GM23248 (cell line): ENCODE measurements at places on chromosomes 4 and X. TPM values are rescaled to one million over a fixed set of nuclear protein-coding genes. Genes with fewer than 3 reads are reported as not detected.
A peak's percentile ranks its signal among the peaks of the same experiment; 100 is the strongest.

The CFP gene
- 1.4 TPM in 1 of 2 replicates, not detected in the other for total RNA-seq

GRCh38 chr4:26476545-26476944 is 13.7 kb downstream of the CCKAR start:
- H3K27me3 ChIP-seq, result peaks cover 4% of the 10 kb centered on the region; the same call in 1 of the 2 replicates
- DNase-seq, result no peak
- H3K4me1 ChIP-seq, result no peaks in the 10 kb centered on the region
- H3K36me3 ChIP-seq, result no peaks in the 10 kb centered on the region
- no peak overlapping the region for H3K4me3 ChIP-seq

GRCh38 chrX:48695925-48696300 is 621 bp upstream of the SUV39H1 start:
- H3K4me3 ChIP-seq, result peak overlapping the region; percentile 75
- no peaks in the 10 kb centered on the region for H3K36me3 ChIP-seq

DNA sequence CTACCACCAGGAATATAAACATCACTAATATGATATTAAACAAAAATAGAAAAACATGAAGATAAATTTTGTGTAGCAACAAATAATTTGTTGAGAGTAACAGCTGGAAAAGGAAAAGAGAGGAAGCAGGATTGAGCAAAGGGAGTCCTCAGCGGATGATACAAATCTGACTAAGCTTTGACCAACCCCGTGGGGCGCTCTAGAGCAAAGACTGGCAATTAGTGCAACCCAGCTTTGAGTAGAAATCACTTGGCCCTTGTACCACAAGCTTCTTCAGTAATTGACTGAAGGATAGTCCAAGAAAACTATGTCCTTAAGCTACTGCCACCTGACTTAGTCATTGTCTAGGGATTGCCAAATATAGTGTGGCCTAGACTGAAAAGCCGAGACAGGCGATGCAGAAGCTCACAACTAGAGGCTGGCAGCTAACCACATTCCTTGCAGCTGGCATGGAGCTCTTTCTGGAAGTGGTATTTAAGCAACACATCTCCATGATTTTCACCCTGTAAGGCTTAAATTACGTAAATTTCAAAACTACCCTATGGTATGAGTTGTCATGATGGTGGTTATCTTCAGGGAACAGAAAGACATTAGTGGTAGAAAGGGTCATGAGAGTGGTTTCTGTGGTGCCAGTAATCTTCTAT is 396.0 kb downstream of the PDGFC start:
- H3K36me3 ChIP-seq, result no peaks in the 10 kb centered on the region
- no peaks in the 10 kb centered on the region for H3K27me3 ChIP-seq
- peaks cover 4% of the 10 kb centered on the region for H3K4me1 ChIP-seq
- peak; percentile 38 for DNase-seq

- no peak within 1 kb of the TSS for H3K27ac ChIP-seq
- DNase-seq, result peak; percentile 84
- H3K4me1 ChIP-seq, result no peaks in the 10 kb centered on the region
Measured at GRCh38 chr4:304969-305680, at the start of gene ZNF732. Gene ZNF732, minus strand, starts transcription at chr4:305474. Its CDS starts 164 bp downstream, at chr4:305310.
